ENCODE measurements at places on chromosomes 13 and 19.

GRCh38 chr19:33703821-33704220 is 82.1 kb downstream of the CHST8 start:
- H3K36me3 ChIP-seq, result no peaks in the 10 kb centered on the region
- no peak for DNase-seq
- no peak overlapping the region for H3K4me3 ChIP-seq
- no peaks in the 10 kb centered on the region for H3K4me1 ChIP-seq
- no peak overlapping the region for H3K27ac ChIP-seq

DNA sequence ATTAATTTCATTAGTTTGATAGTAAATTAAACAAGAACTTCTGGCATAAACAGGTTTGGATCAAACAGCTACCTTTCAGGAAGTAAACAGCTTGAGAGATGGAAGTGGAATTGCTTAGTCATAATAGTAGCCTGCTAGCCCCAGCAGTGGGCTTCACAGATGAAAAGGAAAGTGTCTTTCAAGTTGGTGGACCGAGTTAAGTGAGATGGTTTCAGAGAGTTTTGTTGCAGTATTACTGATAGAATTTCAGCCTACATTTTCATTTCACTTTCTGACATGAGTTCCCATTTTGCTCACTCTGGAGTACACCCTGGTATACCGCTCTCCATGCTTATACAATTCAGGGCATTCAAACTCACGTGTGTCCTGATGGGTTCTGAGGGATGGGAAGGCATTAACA is 2.0 kb upstream of the PTOV1 start:
- H3K27me3 ChIP-seq, result peaks cover 2% of the 10 kb centered on the region
- peak overlapping the region; percentile 72 for H3K4me3 ChIP-seq
- peak overlapping the region; percentile 75 for H3K27ac ChIP-seq
- no peak for DNase-seq

GRCh38 chr13:44575741-44576350 is at the start of gene TSC22D1:
Gene TSC22D1, minus strand, starts transcription at chr13:44576330. Its CDS starts 256 bp downstream, at chr13:44576074.
- peak; percentile 68 for DNase-seq
- peaks cover 7% of the 10 kb centered on the region for H3K27me3 ChIP-seq
- peaks cover 15% of the 10 kb centered on the region for H3K36me3 ChIP-seq
- peak within 1 kb of the TSS; percentile 95 for H3K4me3 ChIP-seq
- peaks cover 35% of the 10 kb centered on the region for H3K4me1 ChIP-seq

DNA sequence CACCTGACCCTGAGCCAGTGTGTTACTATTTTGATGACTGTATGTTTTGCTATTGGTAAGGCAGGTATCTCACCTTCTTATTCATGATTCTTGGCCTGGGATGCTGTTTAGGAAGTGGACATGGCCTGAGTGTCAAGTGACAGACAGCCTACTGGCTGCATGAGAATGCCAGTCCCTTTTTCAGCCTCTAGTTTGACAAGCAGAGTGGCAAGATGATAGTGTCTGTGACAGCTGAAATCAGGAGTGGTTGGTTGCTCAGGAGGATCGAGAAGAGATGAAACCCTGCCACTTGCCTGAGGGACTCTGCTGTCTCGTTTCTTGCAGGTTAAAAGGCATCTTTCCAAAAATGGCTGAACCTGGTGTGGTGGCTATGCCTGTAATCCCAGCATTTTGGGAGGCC is 7.1 kb upstream of the ELOF1 start:
- H3K4me3 ChIP-seq, result no peak overlapping the region
- peaks cover 2% of the 10 kb centered on the region for H3K36me3 ChIP-seq
- no peak overlapping the region for H3K27ac ChIP-seq
- DNase-seq, result no peak
- no peaks in the 10 kb centered on the region for H3K27me3 ChIP-seq
- H3K4me1 ChIP-seq, result peaks cover 16% of the 10 kb centered on the region

DNA sequence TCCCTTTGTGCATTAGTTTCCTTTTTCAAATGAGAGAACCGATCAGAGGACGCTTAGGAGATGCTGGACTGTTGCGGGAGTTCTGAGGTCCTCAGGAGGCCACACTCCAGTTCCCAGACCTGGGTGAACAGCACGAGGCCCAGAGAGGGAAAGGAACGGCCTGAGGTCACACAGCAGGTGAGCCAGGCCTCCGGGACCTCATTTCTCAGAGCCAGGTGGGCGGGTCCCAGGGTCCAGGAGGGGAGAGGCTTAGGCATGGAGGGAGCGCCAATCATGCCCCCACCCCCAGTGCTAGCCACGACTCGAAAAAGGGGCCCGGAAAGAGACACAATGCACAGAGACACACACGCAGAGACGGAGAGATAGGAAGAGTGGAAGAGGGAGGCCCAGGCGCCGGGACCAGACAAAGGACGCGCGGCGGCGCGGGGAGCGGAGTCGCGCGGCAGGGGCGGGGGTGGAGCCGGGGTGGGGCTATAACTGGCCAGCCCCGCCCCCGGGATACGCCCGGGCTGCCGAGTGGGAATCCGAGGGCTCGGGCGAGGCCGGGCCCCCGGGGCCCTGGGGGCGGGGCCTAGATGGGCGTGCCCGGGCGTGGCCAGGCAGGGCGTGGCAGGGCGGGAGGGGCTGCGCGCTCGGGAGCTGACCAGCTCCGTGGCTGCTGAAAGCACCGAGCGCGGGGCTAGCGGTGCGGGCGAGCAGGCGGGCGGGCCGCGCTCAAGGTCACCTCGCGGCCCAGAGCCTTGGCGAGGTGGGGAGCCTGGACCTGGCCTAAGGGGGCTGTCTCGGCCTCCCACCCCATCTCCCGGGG is 1.6 kb downstream of the ELAVL3 start:
- no peaks in the 10 kb centered on the region for H3K36me3 ChIP-seq
- DNase-seq, result peak; percentile 64
- peaks cover 38% of the 10 kb centered on the region for H3K27me3 ChIP-seq
- H3K4me3 ChIP-seq, result peak overlapping the region; percentile 21

GRCh38 chr13:109784590-109785140 is 1.7 kb downstream of the IRS2 start:
- H3K4me1 ChIP-seq, result peaks cover 15% of the 10 kb centered on the region
- H3K27ac ChIP-seq, result no peak overlapping the region
- peak; percentile 88 for DNase-seq
- H3K27me3 ChIP-seq, result peaks cover 18% of the 10 kb centered on the region
- peaks cover 1% of the 10 kb centered on the region for H3K36me3 ChIP-seq

DNA sequence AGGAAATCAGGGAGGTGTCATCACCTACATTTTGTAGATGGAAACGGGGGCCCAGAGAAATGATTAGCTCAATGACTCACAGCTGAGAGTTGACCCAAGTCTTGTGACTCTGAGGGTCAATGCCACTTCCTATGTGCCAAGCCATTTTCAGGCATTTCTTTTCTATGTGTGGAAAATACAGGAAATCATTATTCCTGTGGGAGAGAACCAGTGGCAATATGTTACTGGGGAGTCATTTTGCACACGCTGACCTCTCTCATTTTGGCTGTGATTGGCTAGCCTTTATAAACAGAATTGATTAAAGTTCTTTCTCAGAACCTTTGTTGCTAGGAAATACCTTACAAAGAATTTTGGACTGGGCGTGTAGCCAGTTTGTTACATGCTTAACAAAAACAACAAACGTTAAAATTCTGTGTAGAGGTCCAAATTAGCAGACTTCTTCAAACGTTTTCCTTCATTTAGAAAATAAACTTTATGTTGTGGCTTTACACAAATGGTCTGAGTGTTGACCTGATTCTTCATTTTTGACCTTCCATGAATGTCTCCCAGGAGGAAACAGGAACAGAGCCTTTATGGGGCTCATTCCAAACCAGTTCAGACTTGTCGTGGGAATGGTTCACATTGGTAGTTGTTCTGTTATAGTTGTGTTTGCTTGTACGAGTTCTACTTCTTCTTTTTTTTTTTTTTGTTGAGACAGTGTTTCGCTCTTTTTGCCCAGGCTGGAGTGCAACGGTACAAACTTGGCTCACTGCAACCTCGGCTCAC is 11.4 kb downstream of the PCCA start:
- H3K27ac ChIP-seq, result no peak overlapping the region
- H3K4me1 ChIP-seq, result peaks cover 8% of the 10 kb centered on the region
- no peak overlapping the region for H3K4me3 ChIP-seq

GRCh38 chr19:31392464-31392863 is 43.2 kb upstream of the TSHZ3 start:
- H3K4me3 ChIP-seq, result no peak overlapping the region
- H3K27ac ChIP-seq, result no peak overlapping the region
- no peaks in the 10 kb centered on the region for H3K27me3 ChIP-seq
- H3K36me3 ChIP-seq, result no peaks in the 10 kb centered on the region

GRCh38 chr19:30852168-30852567 is 480.0 kb downstream of the ZNF536 start:
- H3K4me3 ChIP-seq, result no peak overlapping the region
- H3K4me1 ChIP-seq, result no peaks in the 10 kb centered on the region
- DNase-seq, result no peak
- no peak overlapping the region for H3K27ac ChIP-seq

DNA sequence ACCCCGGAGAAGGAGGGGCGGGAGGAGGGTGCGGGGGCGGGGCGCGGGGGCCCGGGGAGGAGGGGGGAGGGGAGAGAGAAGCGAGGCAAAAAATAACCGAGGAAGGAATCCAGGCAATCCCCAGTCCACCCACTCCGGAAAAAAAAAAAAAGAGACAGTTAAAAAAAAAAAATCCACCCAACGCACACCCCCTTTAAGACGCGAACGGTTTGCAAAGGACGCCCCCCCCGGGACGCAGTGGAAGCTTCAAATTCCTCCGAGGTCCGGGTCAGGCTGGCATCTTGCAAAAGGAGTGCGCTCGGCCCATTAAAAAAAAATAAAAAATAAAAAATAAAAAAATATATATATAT is at the start of gene CACNA1A:
TSS of gene CACNA1A (minus strand) at position 9 of the 350 bp plus-strand sequence. CDS start 255 bp downstream, outside the sequence.
- H3K4me1 ChIP-seq, result no peaks in the 10 kb centered on the region
- no peak within 1 kb of the TSS for H3K27ac ChIP-seq
- H3K4me3 ChIP-seq, result peak within 1 kb of the TSS; percentile 32
- H3K27me3 ChIP-seq, result peaks cover 52% of the 10 kb centered on the region
- DNase-seq, result no peak

Data from activated naive CD8-positive, alpha-beta T cell treated with anti-CD3 and anti-CD28 coated beads, Interleukin-2, amount 10 ng/mL, durations not matched to agents 7 days and 5 days (primary cell).